NCI-H1417 (cell line): ENCODE measurements at places on chromosomes 3 and 15.

DNA sequence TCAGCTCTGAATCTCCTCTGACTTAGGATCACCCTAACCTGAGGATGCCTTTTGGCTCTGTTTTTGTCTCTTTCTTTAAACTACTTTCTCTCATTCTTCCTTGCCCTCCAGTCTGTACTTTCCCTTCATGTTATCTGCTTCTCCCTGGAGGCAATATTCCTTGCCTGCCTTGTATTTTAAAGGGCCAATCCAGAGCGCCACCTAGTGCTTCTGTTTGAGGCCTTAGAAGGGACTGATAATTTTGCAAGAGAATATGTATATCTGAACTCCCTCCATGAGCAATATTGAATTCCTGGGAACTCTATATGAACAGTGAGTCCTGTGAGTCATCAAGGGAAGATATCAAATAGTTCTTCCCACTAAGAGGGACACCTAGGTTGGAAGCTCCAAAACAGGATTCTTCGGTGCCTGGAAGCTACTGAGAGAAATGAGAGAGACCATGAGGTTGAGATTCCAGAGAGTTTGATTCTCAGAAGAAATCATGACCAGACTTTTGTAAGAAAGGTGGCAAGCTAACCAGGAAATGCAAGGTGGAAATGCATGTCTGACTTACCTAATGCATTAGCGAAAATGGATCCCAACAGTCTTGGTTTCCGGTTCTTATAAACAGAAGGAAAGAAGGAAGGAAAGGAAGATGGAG, 203.8 kb upstream of the CD96 start:
- peak; percentile 79 for DNase-seq

DNA sequence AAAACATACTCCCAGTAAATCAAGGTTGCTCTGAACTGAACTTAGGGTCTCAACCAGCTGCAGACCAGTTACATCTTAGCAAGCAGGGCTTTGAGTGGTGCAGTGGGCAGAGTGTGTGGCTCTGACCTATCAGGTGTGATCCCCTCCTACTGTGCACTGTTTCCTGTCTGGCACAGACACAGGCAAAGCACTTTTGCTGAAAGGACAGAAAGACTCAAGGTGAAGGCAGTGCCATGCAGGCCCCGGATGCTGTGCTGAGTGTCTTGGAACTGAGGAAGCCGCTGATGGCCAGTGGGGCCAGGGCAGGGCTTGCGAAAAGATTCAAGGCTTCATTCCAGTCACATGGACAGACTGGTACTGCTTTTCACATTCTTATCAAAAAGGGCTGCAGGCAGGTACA, 85.2 kb downstream of the CACNA1D start:
- DNase-seq: peak; percentile 9

DNA sequence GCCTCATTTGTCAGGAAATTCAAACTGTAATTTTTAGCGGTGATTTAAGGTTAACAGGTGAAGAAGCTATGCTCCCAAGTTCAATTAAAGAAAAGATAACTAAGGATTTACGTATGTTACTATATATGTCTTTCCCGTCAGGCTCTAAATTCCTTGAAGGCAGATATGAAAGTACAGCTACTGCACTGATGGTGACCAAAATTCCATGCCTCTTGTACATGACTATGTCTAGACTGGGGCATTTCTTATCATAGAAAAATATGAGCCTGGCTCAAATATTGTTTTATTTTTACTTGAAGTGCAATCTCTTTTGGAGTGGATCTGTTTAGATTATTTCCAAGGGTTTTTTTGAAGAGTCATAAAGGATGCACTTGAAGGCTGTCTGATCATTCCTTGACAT, 647.1 kb upstream of the KCNMB2 start:
- DNase-seq: no peak

GRCh38 chr15:34684351-34684750, 70.4 kb downstream of the GJD2 start:
- no peak for DNase-seq

DNA sequence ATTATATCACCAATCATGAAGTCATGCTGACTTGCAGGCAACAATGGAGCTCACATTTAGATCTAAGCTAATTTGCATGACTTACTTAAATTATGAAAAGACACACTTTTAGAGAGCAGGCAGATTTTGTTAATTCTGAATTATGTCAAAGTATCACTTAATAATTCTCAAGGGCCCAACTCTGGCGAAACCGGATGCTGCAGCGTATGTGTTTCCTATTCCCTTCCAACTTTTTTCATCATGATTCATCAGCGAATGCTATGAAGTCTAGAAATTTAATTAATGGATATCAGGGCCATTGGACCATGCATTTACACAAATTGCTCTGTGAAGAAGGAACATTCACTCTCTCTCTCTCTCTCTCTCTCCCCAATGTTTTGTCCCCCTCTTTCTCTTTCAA, 63.5 kb upstream of the GOLGA8A start:
- no peak for DNase-seq

GRCh38 chr3:126858887-126859286, 124.0 kb upstream of the PLXNA1 start:
- peak; percentile 97 for DNase-seq

DNA sequence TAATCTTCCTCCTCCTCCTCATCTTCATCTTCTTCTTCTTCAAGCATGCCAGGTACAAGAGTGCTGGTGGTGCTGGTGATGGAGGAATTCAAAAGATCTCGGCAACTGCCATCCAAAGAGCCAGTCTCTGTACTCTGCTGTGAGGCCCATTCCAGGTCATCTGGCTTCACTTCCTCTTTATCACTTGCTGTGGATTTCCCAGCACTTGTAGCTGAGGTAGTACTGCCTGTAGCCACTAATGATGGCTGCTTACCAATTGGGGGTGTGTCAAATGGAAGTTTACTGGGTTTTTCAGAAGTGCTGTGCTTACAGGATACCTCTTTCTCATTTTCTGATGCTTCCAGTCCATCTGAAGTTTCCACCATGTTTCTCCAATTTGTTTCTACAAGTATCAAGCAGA, 28.8 kb upstream of the SHC4 start:
- no peak for DNase-seq

- no peak for DNase-seq
Observed at GRCh38 chr3:10982782-10983181, 9.8 kb upstream of the SLC6A1 start.

- no peak for DNase-seq
Observed at GRCh38 chr3:30034246-30034991, 572.0 kb upstream of the TGFBR2 start.
